ENCODE measurements at places on chromosomes 3 and 15.

GRCh38 chr15:98787936-98788757 lies 139.8 kb downstream of the IGF1R start:
- no peak for DNase-seq

DNA sequence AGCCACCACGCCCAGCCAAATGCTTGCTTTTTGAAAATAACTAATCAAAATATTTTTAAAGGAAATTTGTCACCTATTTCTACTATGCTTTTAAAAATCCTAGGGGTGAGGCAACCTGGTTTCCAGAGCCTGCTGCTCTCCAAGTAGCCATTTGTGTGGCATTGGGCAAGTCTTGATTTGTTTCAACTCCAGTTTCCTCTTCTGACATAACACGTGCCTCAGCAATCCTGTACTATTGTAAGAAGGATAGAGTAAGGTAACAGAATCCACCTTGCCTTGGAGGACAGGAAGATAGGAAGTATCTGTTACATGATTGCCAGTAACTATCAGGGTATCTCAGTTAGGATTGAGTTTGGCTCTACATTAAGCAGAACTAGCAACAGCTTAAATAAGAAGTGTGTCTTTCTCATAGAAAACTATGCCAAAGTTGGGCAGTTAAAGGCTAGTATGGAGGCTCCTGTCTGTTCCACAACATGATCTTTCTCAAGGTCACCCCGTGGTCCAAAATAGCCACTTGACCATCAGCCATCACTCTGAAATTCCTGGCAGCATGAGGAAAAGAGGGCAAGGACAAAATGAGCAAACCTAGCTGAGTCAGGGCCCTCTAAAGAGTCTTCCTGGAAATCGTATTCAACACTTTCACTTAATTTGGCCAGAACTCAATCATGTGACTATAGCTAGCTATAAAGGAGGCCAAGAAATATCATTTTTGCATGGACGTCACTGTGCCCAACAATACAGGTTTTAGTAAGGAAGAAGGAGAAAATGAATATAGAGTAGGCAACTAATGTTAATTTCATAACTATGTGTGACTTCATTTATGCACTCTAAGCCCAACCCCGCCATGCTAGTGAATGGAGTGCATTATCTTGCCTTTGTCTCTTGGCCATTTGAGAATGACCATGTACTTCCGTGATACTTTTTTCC lies 66.1 kb downstream of the HMG20A start:
- DNase-seq: no peak

DNA sequence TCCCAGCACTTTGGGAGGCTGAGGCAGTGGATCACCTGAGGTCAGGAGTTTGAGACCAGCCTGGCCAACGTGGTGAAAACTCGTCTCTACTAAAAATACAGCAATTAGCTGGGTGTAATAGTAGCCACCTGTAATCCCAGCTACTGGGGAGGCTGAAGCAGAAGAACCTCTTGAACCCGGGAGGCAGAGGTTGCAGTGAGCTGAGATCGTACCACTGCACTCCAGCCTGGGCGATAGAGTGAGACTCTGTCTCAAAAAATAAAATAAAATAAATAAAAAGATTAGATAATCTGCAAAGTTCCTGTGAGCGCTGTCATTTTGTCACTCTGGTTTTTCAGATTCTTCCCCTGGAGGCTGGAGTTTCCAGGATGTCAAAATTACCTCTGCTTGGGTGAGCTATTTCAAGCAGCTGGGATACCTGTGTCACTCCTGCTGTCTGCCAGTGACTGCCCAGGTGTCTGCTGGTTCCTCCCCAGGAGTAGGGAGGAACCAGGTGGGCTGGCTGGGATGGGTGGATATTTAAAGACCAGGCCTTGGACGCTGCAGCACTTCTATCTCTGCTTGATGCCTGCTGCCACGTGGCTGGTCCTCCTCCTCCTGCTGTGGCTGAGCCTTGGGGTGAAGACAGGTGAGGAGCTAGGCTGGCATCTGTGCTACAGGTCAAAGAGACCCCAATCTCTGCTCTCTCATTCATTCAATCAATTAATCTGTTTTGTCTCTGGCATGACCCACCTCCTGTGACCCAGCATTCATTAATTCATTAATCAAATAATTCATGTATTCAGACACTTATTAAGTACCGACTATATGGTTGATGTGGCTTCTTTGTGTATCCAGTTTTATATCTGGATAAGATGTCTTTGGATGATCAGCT lies 19.5 kb upstream of the MUC20 start:
- DNase-seq: no peak

- no peak for DNase-seq
Observed at GRCh38 chr3:143472731-143473523, 353.4 kb downstream of the CHST2 start.

GRCh38 chr15:75663931-75664421 lies 16.3 kb downstream of the SNX33 start:
- DNase-seq: no peak

DNA sequence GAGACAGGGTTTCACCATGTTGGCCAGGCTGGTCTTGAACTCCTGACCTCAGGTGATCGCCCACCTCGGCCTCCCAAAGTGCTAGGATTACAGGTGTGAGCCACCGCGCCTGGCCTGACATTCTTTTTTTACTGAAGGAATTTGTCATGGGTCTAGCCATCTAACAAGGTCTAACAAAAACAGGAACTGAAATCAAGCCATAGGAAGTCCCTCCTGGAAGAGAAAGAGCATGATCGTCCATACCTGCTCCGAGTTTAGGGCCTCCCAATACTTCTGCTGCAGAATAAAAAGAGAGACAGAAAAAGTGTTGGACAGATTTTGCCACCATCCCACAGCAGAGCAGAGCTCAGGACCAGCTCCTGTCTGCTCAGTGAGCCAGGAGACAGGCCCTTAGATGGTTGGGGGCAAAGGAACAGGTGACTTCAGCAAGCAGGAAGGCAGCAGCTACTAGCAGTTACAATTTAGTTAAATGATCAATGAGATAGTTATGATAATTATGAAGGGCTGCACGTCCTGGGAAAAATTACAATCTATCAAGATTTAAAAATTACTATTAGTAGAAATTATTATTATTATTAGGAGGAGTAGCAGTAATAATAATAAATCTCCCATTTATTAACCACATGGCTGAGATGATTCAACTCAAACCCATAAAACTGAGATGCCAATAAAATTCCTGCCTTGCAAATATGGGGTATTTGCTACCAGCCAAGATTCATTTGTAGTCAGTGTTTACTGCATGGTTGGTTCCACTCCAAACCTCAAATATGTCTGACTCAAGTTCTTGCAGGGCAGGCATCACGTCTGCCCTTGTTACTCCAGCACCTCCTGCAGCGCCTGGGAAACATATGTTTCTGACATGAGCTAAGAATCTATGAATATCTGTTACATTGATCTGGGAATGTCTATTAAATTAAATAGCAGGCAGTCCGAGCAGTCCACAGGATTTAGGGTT lies 40.1 kb downstream of the TMEM44 start:
- no peak for DNase-seq

- DNase-seq: peak; percentile 52
Observed at GRCh38 chr3:56783644-56784447, 17.9 kb downstream of the ARHGEF3 start.

DNA sequence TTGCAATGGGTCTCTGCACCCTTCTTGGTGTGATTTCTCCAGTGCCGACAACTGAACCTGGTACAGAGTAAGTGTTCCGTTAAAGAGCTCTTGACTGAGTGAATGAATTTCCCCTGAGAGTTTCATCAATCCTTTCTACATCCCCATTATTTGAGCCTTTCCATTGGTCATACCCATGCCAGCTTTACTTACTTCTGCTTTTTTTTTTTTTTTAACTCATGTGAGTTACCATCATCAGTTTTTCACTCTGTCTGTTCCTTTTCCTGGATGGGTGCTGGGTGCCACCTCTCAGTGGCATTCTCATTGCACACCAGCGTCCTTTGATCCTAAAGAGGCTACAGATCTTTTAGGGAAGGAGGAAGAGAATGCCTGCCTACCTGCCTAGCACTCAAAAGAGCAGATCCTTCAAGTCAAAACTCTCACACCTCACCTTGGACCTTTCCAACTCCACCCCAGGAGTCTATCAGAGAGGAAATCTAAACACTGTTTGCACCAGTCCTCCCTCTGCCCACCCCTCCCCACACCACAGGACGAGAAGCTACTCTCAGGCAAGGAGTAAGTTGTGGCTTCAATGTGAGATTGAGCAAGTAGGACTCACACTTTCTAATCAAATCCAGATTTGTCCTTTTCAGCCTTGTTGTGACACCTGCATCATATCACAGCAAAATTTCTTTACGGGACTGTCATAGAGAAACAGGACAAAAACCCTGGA lies 13.1 kb upstream of the USP3 start:
- DNase-seq: no peak

- no peak for DNase-seq
Observed at GRCh38 chr15:27776501-27776900, 322.6 kb downstream of the OCA2 start.

- DNase-seq: no peak
Observed at GRCh38 chr3:114299421-114299820, 5.6 kb downstream of the TIGIT start.

- no peak for DNase-seq
Observed at GRCh38 chr3:182413061-182413460, 380.2 kb upstream of the ATP11B start.

DNA sequence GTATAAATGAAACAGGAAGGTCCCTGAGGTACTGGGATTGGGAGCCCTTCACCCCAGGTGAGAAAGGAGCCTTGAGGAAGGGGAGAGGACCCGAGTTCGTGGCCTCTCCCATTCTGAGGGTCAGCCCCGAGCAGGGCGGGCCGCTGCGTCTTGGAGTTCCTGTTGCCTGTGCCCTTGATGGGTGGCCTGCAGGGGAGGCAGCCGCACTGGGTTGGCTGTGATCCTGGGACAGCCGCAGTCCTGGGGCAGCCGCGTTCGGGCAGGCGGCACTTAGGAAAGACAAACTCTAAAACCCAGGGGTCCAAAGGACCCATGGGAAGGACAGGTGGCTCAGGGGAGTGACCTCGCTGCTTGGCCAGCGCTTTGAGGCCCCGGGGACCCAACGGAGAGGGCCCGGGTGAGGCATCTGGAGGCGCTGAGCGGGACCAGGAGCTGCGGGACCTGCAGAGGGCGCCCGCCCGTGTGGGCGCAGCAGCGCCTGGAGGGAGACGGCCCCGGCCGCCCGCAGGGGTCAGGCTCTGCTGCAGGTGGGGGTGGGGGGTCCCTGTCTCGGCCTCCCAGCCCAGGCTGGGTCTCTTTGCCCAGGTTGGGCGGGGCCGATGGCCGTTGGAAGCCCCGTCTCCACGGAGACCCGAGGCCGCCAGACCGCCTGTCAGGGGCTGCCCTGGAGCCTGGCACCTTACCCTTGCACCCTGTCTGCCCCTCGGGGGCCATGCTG lies 65.1 kb downstream of the HMCES start:
- no peak for DNase-seq

DNA sequence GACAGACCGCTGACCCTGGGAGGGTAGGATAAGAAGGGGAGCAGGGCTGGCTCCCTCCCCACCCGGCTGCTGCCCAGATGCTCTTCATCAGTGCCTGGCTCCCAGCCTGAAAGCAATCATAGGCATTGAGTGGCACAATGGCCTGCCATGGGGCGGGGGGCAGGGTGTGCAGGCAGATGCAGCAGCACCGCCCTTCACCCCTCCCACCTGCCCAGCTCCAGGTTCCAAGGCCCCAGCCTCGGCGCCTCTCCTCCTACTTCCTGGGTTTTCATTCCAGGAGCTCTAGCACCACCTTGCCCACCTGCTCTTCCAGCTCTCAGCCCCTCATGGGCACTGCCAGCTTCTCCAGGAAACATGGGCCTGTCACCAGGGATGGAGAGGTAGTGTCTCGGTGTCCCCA lies 101.7 kb downstream of the MEGF11 start:
- DNase-seq: no peak

GRCh38 chr3:184258926-184259325 lies 2.4 kb downstream of the CAMK2N2 start:
- no peak for DNase-seq

DNA sequence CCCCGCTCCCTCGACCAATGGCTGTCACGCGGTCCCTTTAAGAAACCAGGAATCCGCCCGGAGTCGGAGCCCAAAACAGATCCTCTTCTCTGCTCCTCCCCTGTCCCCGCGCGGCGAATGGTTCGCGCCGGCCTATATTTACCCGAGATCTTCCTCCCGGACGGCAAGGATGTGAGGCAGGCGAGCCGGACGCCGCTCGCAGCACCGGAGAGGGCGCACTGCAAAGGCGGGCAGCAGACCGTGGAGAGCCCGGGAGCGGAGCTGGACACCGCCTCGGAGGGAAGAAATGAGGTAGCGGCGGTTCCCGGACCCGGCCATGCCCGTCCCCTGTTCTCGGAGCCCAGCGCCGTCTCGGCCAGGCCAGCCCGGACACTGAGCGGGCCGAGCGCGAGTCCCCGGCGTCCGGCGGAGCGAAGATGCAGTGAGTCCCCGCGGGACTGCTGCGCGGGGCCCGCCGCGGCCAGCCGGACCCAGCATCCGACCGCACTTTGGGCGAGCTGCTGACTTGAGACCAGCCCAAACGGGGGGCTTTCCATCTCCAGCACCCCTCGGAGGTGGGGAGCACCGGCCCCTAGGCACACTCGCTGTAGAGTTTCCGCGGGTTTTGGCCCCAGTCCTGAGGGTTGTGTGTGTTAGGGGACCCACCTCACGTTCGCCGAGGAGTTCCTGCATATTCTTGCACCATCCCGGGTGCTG lies at the start of gene FAM43A:
Gene FAM43A, plus strand, starts transcription at position 166 of the 696 bp plus-strand sequence. CDS start 944 bp downstream, outside the sequence.
- DNase-seq: peak; percentile 84

- no peak for DNase-seq
Observed at GRCh38 chr15:31243895-31244294, 82.7 kb upstream of the KLF13 start.

GRCh38 chr3:46992231-46992630 lies 12.8 kb downstream of the NBEAL2 start:
- DNase-seq: no peak

DNA sequence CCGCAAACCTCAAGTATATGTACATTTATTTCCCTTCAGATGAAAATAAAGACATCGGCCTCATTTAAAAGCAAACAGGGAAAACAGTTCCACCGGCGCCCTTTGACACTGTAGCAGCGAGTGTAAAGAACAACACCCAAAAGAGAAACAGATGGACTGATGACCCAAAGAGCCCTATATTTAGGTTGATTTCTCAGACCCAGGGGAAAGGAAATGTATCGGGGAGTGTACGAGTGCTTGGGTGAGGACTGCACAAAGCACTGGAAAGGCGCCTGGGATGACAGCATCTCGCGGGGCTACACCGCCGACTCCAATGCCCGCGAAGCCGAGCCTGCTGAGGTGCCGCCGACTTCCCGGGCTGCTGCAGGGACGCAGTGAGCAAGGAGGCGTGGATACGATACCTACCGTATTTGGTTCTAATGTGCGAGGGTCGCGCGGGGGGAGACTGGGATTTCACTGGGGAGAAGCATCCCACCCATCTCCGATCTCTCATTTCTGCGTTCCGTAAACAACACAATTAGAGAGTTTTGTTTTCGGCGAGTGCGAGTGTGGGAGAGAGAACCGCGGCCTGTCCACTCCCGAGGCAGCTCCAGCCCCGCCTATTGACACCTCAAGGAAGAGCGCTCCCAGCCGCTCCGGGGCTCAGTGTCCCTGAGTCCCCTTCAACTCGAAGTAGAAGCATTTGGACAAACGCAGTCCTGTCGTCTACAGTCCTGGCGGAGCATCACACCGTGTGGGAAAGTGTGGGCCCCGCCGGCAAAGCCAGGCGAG lies 2.0 kb downstream of the MECOM start:
- no peak for DNase-seq
